Stimulated activated CD8-positive, alpha-beta memory T cell treated with anti-CD3 and anti-CD28 coated beads, Interleukin-7, amount 100 ng/mL, for 1 hour (primary cell): ENCODE measurements at places on chromosomes 7 and 10.

DNA sequence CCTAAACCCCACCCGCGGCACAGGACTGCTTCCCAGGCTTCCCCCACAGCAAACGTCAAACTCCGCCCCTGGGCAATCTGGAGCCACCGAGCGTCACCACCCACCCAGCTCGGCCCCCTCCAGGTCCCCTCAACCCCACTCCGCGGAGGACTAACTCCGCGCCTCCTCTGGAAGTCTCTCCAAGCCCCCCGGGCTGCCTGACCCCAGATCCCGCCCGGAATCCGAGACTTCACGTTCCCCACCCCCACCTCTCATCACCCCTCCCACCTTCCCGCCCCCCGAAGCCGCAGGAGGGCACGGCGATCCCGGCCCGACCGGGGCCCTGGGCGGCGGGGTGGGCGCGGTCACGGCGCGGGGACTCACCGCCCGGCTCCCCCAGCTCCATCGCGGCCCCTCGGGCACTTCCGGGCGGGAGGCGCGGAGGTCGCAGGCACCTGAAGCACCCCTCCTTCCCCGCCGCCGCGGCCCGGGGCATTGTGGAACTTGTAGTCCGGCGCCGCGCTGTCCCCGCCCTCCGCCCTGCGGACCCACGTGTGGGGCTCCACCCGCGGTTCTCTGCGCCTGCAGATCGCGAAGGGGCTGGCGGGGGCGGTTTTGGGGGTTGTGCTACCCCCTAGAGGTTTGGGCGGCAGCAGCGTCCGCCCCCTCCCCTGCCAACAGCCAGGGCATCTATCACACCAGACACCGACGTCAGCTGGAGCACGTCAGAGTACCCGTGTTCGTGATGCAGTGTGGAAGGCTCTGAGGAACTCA lies at the start of gene TMUB1:
Gene TMUB1 (minus strand): TSS at position 423 of the 753 bp plus-strand sequence. CDS start 930 bp downstream, outside the sequence.
- DNase-seq, result peak; percentile 64

GRCh38 chr10:52465202-52465601 lies 151.1 kb downstream of the DKK1 start:
- no peak for DNase-seq

GRCh38 chr7:98640375-98640774 lies 23.3 kb downstream of the NPTX2 start:
- DNase-seq, result no peak

GRCh38 chr7:54831644-54832095 lies 72.7 kb upstream of the SEC61G start:
- no peak for DNase-seq

DNA sequence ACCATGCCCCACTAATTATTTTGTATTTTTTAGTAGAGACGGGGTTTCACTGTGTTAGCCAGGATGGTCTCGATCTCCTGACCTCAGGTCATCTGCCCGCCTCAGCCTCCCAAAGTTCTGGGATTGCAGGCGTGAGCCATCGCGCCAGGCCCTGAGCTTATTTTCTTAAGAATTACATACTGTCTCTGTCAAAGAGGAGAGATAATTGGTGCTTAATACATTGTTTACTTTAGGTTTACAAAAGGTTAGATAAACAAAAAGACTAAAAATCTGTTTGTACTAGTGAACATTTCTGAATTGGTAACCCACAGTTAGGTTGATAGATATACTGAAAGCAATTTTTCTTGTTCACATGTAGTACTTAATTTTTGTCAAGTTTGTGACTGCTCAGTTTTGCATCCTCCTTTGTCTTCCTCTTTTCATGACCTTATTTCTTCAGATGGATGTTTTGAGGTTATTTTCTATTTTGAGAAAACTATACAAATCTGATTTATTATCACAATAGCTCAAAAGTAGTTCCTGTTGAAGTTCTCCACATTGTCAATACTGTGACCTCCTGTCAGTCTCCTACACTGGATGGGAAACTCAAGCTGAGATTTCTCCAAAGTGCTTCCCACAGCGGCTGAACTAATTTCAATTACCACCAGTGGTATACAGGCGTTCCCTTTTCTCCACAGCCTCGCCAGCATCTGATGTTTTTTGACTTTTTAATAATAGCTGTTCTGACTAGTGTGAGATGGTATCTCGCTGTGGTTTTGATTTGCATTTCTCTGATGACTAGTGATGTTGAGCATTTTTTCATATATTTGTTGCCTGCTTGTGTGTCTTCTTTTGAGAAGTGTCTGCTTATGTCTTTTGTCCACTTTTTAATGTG lies 22.5 kb downstream of the HHEX start:
- DNase-seq, result no peak

- no peak for DNase-seq
Observed at GRCh38 chr7:143924851-143925250, 10.2 kb upstream of the OR2F2 start.

DNA sequence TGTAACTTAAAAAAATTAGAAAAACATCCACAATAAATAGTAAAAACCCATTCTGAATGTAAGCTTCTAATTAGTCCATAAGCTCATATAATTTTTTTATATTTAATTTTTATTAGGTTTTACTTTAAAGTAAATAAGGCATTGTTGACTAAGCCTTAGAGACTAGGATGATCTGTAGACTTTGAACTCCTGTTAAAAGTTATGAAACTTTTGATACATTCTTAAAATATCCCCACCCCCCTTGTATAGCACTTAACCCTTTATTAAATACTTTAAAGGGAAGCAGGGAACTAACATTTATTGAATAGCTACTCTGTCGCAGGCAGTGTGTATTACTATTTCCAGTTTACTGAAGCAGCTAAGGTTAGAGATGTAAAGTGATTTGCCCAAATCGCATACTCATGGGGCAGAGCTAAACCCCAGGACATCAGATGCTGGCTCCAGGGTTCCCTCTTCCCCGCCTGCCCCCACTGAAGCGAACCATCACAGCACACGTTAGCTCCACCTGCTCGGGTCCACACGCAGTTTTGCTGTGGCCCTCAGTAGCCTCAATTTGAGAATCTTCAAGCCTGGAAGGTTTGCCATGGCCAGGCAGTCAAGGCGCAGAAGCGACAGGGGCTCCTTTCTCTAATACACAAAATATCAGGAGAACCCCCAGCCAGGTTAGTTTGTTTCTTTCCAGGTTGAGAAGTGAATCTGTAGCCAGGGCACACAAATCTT lies 762 bp downstream of the PON1 start:
- DNase-seq, result no peak

DNA sequence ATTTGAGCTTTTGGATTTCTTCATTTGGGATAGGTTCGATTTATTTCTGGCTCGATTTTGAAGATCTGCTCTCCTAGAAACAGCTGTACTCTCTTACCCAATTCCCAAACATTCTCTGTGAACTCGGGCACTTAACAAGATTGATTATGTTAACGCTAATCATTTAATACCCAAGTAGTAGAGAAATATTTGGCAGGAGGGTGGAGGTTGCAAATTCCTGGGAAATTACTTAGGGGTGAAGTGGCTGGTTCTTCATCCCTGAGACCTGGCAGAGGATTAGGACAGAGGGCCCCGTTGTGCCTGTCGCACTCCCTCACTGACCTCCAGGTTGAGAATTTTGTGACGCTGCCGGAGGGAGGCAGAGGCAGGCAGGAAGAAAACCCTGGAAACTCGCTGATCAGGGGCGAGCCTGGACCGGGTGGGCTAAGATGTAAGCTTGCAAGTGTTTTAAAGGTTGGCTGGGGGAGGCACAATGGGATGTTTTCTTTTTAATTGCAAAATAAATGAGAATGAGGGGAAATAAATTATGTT lies 182.6 kb downstream of the TCF7L2 start:
- no peak for DNase-seq

- DNase-seq, result no peak
Observed at GRCh38 chr7:100965045-100965722, 4.2 kb upstream of the MUC12 start.

DNA sequence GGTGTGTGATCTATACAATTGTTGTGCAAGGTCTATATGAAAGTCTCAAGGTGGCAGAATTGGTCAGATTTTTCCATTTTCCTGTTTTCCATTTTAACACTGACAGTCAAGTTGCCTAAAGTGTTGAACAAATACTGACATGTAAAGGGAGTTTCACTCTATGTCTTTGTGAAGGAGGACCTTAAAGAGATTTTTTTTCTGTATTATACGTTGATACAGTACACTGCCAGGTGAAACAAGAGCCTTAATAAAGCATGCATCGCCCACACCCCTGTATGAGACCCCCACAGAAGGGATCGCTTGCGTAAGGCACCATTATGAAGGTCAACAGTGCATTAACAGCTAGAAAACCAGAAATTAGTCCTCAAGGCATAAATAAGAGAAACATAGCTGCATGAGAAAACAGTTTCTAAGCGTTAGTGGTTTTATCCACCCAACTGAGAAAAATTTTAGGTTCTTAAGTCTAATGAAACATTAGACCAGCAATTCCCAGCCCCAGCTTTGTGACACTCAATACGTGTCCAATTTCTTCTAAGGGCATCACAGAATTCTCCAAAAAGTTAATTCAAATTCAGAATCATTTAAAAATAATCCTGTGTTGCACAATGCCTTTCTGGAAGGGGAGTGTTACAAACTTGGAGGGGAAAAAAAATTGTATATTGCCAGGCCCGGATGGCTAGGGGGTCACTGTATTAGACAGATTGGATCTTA lies 6.9 kb downstream of the KLF6 start:
- no peak for DNase-seq

- no peak for DNase-seq
Observed at GRCh38 chr10:2858452-2858851, 208.9 kb upstream of the PFKP start.

DNA sequence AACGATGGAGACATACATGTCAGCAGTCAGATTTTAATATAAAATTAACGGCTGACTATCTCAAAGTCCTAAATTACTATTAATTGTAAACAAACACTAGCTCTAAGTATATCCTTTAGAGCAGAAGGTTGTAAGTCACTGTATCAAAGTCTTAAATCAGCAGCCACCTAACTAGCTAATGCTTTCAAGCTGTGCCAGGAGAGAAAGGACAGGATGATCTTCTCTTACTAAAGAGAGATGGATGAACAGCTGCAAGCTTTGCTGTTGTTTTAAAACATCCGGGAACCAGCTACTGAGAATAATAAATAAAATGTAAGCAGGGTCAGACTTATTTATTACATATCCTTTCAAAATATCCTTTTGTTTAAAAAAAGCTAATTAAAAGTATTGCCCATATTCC lies 24.0 kb upstream of the ABLIM1 start:
- DNase-seq, result no peak

DNA sequence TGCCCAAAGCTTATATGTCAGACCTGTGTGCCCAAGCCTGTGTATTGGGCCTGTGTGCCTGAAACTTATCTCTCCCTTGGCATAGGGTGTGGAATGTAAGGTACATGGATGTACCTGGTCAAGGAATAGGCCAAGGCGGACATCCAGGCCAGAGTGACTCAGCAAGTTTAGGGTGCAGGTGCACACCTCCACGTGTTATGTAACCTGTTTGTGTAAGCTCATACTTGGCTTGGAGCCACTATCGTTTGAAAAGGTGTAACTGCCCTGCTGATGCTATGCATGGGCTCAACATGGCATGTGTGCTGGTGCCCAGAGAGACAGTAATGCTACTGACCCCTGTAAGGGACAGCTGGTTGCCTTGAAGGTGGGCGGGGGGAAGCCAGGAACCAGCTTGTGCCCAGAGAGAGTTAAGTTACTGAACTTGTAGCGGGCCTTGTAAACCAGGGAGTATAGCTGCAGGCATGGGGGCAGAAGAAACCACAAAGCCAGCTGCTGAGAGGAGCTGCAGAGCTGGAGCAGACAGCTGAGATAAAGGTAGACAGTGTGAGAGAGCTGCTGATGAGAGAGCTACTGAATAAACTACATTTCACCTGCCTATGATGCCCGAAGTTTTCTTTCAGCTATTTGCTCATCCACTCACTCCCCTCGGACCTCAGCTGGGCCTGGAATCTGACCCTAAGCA lies 656.4 kb upstream of the ZWINT start:
- DNase-seq, result no peak

GRCh38 chr7:66727058-66727457 lies 13.5 kb upstream of the RABGEF1 start:
- no peak for DNase-seq

- no peak for DNase-seq
Observed at GRCh38 chr10:49500412-49500811, 38.5 kb downstream of the ERCC6 start.

- DNase-seq, result no peak
Observed at GRCh38 chr10:6674291-6674690, 94.2 kb upstream of the PRKCQ start.

- DNase-seq, result no peak
Observed at GRCh38 chr10:43599333-43599732, 6.9 kb upstream of the ZNF485 start.

DNA sequence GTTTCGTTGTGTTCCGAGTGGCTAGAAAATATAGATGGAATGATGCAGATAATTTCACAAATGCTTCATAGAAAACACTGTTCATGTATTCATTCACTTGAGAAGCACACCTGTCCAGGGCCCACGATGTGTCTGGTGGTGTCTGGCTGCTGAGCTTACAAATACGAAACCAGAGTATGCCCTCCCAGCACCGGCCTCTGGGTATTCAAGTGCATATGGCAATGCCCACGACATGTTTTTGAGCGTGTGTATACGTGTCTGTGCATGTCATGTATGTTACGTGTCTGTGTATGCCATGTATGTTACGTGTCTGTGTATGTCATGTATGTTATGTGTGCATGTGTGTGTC lies 37.9 kb downstream of the IL2RA start:
- no peak for DNase-seq

- no peak for DNase-seq
Observed at GRCh38 chr7:150949564-150949963, 28.6 kb downstream of the KCNH2 start.

DNA sequence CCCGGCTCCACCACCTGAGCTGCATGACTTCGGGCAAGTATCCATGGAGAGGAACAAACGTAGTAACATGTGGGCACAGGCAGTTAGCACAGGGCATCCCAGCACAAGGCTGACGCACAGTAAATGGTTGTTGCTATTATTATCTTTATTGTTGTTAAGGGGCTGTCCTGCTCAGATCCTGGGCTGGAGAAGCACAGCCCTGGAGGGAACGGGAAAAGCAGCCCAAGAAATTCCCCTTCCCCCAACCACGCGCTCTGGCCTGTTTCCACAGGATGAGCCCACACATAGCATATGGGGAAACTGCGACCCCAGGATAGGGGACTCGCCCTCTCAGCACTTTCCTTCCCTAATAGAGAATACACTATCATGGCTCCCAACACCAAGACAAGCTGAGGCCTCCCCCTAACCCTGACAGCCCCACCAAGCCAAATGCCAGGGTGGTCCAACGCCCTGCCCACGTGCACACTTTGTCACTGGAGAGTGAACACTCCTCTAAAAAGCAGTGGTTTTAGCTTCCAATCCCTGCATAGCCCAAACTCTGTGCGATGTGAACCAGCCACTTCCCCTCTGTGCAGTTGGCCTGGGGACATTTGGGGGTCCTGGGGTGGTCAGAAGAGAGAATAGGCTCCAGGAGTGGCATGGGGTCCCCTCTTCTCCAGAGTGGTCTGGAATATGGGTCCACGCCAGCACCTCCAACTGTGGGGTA lies 11.0 kb downstream of the PSD start:
- DNase-seq, result no peak

- no peak for DNase-seq
Observed at GRCh38 chr7:104820836-104821535, 193.0 kb upstream of the KMT2E start.

- no peak for DNase-seq
Observed at GRCh38 chr7:98982686-98983085, 104.4 kb downstream of the TRRAP start.

GRCh38 chr7:19113855-19114550 lies 3.4 kb downstream of the TWIST1 start:
- no peak for DNase-seq

GRCh38 chr7:70456719-70457118 lies 675.2 kb upstream of the GALNT17 start:
- no peak for DNase-seq
